ENCODE measurements at places on chromosomes 7 and 10.

GRCh38 chr10:124655191-124656112, 88.7 kb downstream of the FAM53B start:
- DNase-seq: no peak

DNA sequence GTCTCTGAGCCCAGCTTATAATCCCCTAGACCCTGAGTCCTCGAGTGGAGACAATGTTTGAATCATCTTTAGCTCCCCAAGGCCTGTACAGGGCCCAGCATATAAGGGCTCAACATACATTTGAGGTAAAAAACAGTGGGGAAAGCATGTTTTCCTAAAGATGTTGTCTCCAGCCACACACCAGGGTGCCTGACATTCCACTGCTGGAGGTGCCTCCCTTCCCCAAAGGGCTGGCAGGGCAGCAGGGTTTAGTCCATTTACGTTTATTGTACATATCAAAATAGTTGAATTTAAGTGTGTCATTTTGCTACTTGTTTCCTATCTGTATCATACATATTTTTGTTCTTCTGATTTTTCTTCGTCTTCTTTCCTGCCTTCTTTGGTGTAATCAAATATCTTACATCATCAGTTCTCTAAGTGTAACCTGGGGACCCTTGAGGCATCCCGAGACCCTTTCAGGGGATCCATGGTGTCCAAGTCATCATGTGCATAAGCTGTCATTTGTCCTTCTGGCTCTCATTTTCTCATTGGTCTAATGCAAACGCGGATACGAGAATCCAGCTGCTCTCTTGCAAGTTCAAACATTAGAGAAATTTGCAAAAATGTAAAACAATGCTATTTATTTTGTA, 101.6 kb downstream of the PDGFA start:
- DNase-seq: no peak

GRCh38 chr7:64876792-64877713, 26.0 kb upstream of the ZNF273 start:
- DNase-seq: peak; percentile 22

DNA sequence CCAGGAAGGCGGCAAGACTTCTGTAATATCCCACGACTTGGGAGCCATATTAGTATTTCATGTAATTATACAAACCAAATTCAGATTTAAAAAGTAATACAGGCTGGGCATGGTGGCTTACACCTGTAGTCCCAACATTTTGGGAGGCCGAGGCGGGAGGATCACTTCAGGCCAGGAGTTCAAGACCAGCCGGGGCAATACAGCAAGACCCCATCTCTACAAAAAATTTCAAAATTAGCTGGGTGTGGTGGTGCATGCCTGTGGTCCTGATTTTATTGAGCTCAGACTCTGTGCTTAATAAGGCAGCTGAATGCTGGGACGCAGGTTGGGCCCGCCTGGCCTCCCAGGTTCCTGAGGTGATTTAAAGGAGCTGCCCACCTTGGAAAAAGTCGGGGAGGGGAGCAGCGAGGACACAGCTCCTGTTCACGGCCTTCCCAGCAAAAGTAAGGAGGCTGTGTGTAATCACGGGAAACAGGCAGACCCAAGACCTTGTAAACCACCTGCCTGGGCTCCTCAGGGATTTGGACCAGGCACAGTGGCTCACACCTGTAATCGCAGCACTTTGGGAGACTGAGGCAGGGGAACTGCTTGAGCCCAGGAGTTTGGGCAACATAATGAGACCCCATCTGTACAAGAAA, 93.0 kb upstream of the DNAAF5 start:
- no peak for DNase-seq

DNA sequence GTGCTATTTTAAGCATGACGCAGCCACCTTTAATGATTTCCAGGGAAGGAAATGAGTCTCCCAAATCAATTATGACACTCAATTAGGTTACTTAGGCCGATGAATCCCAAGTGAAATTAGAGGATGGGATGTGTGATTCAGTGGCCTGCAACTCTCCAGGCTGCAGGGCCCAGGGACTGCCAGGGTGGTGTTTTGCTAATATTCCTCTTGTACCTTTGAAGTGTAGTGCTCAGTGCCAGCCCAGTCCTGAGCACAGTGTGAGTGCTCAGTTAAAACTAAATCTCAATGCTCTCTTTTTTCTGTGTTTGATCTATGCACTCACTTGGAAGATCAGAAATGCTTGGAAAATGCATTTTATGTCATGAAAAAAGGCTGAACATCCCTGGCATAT, 51.6 kb downstream of the SEM1 start:
- no peak for DNase-seq

DNA sequence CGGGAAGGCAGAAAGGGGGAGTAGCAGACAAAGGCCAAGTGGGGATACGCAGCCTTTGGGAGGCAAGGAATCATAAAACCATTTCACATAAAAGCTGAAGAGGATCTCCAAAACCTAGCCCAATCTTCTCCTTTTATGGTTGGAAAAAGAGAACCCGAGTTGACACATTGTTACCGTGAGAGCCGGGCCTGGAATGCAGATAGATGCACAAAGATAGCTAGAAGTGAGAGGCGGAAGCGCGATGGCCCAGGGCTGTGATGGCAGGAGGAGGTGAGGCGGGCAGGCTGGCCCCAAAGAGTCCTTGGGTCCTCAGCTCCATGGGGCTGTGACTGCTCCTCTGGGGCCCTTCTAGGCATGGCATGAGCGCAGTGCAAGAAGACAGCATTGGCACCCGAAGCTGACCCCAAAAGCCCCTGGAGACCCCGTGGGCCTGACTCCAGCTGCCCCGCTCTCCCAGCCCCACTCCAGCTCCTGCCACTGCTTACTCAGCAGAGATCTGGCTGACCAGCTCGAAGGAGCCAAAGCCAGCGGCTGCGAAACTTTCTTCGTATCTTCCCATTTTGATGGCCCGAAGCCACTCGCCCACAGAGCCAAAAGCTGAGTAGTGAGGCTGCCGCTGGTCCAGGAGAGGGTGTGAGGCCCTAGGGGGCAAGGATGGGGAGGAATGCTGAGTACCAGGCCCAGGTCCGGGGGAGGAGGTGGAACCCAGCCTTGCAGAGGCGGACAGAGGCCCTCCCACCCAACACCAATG, 22.5 kb downstream of the EPHB4 start:
- no peak for DNase-seq

DNA sequence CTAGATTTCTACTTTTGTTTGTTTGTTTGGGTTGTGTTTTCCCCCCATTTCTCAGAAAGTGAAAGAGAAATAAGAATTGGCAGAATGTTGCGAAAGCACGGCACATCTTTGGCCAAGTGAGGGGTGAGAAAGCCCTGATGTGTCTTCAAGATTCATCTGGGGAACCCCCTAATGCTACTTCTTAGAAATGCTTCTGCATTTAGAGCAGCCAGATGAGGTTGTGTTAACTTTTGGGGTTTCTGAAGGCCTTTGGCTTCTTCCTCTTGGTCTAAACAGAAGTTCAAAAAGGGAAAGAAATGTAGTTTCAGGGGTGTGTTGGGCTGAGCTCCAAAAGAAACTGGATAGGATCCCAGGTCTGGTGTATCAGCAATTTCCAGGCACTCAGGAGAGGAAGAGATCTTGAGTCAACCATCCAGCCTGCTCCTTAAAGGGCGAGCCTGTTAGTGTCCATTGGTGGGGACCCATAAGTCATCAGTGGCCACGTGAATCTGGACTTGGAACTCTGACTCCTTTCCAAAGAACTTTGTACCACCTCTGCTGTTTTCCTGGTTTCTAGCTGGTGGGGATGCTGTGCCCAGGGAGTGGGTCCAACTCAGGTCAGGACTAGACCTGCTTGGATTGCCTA, 6.5 kb downstream of the DUSP5 start:
- no peak for DNase-seq

DNA sequence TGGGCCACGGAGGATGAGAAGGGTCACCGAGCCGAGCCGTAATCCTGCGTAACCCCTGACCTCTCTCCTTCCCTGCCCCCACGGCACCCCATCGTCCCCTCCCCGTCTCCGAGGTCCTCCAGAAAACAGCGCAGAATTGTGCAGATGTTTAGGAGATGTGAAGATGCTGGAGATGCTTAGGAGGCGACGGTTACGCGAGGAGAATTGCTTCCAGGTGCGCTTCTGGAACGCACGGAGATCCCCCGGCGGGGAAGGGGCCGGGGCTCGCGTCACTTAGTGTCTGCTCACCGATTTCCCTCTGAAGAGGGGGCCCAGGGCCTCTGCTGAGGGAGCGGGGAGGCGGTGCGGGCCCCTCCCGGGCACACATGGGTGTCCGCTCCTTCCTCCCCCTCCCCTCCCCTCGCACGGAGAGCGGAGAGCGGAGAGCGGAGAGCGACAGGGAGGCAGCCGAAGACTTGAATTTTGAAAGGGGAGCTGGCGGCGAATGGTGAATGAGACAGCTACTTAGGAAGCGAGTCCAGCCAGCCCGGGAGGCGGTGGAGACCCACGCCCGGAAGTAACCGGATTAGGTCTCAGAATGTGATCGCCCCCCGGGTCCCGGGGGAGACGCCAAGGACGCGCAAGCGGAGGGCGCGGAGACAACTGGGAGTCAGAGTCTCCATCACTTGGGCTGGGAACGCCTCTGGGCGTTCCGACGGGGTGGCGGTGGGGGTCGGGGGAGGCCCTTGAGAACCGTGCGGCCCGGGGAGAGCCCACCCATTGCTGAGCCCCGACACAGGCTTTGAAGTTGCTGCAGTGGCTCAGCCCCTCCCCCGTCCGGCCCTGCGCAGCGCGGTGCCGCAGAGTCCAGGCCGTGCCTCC, 8.7 kb upstream of the EN2 start:
- DNase-seq: no peak

DNA sequence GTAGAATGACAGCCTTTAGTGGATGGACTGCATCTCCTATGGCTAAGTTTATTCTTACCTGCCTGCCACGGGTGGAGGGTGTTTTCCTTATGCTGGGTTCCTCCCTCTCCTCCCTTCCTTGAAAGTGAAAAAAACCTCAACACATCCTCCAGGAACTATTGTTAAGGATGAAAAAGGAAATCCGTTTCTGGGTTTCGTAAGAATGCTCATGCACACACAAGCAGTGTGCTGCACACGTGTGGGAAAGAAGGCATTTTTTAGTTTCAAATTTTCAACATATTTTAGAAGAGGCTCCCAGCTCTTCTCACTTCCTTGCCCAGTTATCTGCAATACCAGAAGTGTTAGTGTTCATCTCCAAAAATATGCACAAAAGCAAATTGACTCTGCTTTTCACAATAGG, 90.6 kb downstream of the FAM171A1 start:
- no peak for DNase-seq

DNA sequence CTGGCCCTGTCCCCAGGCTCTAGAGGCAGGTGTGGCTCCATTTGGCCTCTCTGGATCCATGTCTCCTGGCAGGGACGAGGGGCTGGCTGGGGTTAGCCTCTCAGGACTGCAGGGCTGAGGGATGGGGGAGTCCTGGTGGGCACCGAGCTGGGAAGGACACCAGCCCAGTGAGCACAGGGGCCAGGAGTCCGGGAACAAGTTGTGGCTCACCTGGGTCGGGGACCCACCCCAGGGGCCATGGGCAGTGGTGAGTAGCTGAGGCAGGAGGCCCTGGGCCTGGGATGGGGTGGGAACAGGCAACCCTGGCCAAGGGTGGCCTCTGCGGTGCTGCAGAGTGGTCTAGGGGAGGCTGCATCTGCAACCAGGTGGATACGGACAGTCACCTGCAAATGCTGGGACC, 24.1 kb downstream of the ANTXRL start:
- no peak for DNase-seq

GRCh38 chr7:100693312-100694097, 545 bp downstream of the GIGYF1 start:
- peak; percentile 63 for DNase-seq

DNA sequence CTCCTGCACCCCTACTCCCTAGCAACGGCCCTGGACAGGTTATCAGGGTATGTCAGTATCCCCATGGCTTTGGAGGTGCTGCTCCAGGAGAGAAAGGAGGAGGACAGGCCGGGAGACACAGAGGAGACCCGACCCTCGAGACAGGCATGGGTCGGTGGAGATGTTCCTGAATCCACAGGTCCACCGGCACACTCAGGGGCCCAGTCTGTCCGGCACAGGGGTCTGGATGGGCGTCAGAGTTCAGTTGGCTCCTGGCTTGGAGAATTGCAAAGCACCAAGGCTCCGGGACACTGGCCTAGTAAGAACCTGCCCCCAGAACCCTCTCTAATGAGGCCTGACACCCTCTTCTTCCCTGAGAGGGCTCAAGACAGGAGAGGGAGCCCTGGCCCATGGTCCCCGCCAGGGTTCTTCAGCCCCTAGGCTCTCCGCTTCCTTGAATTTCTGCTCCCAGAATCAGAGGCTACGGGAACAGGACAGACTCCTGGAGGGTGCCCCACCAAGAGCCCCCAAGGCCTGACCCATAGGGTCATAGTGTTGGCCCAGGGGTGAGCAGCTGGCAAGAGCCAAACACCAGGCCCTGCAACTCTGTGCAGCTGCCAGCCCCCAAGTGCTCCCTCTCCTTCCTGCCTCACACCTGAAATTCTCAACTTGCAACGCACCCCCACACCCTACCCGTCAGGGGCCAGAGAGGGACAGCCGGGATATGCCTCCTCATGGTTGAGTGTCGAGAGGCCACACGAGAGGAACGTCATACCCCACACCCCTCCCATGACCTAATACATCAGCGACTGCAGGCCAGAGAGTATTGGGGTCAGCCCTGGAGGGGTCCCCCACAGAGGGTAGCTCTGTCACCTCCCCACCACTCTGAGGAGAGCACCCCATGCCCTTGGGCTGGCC, 5.5 kb upstream of the IRF5 start:
- DNase-seq: no peak

DNA sequence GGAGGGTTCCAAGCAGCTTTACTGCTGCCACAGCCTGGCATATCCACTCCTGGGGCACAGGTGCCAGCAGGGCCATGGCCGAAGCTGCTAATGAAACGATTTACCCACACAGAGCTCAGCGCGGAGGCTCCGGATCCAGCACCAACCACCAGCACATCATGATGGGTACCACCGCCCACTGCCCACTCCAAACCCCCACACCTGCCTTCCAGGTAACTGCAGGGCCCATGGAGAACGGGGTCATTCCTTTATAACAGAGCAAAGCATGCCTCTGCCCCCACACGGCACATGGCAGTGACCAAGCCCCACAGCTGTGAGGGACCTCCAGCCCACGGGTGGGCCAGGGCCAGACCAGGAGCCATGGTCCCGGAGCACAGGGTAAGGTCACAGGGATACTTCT, 53.2 kb downstream of the EBF3 start:
- DNase-seq: no peak

GRCh38 chr7:54111814-54112511, 430.2 kb upstream of the VSTM2A start:
- DNase-seq: no peak

DNA sequence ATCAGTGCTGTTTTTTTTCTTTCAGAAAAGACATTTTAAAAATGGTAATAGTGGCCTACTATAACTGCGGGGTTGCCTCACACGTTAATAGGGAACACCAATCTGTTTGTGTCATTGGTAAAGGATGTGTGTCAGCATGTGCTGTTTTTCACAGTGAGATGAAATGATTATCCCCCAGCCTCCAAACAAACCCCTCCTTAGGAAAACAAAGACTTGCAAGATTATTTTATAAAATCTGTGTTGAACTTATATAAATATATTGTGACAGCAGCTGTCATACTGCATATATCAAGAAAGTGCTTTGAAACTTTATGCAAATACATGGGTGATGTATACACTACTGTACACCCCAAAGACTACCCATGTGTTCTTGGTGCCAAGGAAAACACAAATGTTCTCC, 125.8 kb downstream of the BMPER start:
- no peak for DNase-seq
